Stimulated activated CD4-positive, alpha-beta T cell treated with anti-CD3 and anti-CD28 coated beads, Interleukin-4, amount 100 ng/mL, for 24 hours (primary cell): ENCODE measurements at places on chromosomes 6 and 20.

GRCh38 chr6:72425003-72425681 lies 196.7 kb upstream of the KCNQ5 start:
- no peak for DNase-seq

- no peak for DNase-seq
Measured at GRCh38 chr6:52331793-52332457, 30.0 kb upstream of the PAQR8 start.

DNA sequence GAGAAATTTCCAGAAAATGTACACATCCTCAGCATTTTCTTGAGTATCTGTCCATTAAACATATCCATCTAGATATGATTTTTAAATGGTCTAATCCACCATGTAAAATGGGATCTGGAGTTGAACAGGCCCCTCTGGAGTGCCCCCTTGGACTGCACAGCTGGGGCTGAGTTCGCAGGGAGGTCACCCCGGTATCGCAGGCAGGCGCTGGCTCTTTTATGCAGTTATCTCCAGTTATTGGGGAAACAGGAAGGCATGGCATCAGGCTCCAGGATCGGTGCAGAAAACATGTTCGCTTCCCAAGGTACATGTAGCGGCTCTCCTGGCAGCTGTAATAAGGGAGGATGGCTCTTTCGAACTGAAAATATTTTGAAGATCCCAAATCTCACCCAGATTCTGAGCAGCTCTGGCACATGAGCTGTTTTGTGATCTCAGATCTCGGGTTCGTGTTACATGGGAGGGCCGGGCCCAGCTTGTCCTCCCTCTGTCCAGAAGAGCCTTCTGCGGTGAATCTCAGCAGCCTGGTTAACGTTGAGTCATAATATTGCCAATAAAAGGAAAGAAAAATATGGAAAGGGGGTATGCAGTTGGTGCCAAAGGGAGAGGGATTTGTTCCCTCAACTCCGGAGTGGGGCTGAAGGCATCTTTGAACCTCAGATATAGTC lies 167.7 kb downstream of the EYA2 start:
- DNase-seq: no peak

GRCh38 chr6:126914801-126915200 lies 203.7 kb upstream of the RSPO3 start:
- DNase-seq: no peak

GRCh38 chr20:17129089-17129488 lies 97.8 kb upstream of the PCSK2 start:
- DNase-seq: no peak

DNA sequence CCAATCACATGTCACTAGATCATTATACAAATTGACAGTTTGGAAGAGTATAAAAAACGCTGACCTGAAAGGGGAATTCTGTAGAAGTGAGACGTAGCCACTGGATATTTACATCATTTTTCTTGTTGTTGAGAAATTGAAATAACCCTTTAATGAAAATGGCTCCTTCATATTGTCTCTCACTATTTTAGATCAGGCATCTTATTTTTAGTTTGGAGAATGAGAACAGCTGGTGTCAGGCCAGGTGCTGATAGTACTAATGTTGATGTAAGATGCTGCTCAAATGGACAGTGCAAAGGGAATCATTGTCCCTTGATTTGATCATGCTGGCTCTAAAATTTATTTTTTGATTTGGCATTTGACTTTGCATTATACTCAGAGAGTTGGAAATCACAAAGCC lies 17.4 kb downstream of the NKAIN2 start:
- DNase-seq: no peak

DNA sequence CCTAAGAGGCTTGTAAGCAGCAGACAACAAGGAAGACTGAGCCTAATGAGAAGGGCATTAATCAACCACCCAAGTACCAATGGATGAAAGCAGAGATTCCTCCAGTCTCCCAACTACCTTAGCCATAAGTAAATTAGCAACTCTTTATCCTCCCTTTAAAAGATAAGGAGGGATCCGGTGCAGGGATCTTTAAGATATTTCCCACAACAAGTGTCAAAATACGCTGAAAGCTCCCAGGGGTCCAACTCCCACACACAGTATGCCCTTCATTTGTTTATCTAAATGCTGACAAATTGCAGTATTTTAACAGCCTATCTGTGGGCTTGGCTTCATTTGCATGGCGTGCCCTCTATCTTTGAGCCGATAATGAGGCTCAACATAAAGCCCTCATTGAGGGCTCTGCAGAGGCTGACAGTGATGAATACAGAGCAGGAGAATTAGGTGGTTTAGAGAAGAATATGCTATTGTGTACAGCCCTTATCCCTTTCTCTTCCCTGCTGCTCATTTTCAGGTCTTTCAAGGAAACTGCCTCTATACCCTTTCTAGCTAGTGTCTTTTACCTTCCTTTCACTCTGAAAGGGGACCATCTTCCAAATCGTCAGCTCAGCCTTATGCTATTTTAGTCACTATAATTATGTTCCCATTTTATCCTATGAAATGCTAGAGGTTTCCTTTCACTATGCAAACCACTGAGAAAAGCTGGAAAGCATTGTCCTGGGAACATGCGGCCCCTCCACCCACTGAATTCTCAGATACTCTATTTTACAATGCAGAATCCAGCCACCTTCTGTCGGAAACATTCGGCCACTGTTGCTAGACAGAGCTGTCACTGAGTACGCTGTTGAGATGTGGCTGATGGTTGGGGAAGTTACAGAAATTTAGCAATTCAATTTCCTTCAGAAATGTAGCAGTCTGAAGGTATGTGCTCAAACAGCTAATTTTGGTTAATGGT lies 575.2 kb upstream of the JAG1 start:
- DNase-seq: no peak

- no peak for DNase-seq
Measured at GRCh38 chr6:134805168-134805567, 144.7 kb downstream of the ALDH8A1 start.

DNA sequence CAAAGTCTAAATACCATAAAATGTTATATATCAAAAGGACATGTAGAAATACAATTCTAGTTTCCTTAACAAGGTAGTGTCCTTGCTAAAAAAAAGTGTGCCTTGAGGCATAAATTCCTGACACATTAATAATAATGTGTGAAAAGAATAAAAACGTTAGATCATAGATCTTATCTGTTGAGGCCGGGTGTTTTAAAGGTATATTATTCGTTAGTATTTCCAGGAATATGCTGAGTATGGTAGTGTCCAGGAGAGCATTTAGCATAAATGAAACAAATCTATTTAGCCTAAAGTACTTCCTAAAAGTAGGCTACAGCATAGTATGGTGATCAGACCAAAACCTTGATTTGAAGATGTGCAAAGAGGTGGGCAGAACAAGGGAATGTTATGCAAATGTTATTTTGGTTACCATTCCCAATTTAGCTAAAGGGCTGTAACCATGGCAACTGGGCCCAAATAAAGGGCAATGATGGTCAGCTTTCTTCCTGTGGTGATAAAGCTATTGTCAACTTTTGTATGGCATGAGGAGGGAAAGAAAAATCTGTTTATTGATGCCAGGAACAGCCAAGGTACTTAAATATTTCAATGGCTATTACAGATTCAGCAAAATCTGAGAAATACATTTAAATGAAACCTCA lies 18.9 kb downstream of the MKKS start:
- no peak for DNase-seq

- no peak for DNase-seq
Measured at GRCh38 chr6:44446626-44447300, 59.3 kb downstream of the CDC5L start.

- no peak for DNase-seq
Measured at GRCh38 chr6:122869437-122870024, 80.5 kb downstream of the SMPDL3A start.

DNA sequence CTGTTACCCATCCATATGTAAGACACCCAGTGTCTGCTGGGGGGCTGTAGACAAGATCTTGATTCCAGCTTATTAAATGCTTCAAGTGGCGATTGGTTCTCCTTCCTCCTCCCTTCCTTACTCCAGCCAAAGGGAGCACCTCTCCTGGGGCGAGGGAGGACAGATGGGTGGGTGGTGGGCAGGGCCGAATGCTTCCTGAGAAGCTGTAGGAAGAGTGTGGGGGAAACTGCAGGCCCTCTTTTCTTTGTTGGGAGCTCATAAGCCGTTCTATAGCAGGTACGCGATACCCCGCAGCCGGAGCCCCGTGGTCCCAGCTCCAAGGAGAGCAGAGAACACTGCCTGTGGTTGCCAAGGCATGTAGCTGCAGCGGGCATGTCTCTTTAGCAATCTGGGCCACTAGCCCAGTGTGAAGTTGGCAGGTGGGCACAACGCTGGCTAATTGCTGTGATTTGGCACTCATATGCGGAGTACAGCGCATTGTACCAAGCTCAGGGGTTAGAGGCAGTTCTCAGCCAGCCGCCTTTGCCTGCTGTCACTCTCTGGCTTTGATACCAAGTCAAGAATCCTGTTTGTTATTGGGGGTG lies 14.7 kb upstream of the KCNG1 start:
- no peak for DNase-seq

DNA sequence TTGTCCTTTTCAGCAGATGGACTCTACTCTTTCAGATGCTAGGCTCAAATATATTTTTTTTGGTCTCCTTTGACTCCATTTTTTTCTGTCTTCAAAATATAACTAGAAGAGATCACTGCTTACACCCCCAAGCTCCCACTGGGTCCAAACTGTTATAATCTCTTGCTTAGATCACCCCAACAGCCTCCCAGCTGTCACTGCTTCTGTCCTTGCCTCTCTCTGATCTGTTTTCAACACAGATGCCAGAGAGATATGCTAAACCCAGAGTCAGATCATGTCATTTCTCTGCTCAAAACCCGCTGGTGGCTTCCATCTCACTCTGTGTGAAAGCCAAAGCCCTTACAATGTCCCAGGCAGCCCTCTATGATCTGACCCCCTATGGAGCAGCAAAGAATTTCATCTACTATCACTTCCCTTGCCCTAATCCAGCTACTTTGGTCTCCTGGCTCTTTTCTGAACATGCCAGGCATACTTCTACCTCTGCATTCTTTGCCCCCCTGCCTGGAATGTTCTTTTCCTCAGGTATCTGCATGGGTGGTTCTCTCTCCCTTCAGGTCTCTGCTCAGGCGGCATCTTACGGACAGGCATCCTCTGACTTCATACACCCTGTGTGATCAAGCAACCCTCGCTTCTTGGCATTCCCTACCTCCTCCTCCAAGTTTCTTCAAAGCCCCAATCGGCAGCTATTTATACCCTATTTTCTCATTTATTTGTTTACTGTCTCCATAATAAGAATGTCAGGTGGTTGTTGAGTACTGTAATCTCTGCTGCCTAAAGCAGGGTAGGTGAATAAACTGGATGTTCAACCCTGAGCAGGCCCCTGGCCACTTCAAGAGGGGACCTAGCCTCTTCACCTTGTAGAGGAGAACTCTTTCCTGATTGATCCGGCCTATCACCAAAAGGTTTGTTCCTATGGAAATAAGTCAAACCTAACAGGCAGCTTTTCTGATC lies 43.6 kb upstream of the SLC4A11 start:
- DNase-seq: no peak

- DNase-seq: no peak
Measured at GRCh38 chr6:146870760-146871159, 272.0 kb downstream of the ADGB start.

- no peak for DNase-seq
Measured at GRCh38 chr6:25229671-25230321, 49.4 kb upstream of the CARMIL1 start.

DNA sequence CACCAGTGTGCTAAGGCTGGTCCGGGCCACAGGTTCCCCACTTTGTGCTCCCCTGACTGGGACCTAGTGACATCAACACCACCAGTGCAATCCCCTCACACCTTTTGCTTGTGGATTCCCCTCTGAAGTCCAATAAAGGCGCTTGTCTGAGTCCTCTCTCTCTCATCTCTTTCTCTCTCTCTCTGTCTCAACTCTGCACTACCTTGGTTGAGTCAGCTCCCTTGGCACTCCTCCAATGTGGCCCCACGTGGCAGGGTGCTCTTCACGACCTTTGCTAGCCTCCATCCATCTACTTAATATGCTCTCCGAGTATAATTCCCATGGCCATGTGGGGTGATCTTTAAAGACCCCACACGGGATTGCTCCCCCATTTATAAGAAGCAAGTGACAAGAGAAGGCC lies 385.0 kb downstream of the CD83 start:
- no peak for DNase-seq

- no peak for DNase-seq
Measured at GRCh38 chr6:170429450-170429849, 122.9 kb downstream of the FAM120B start.

GRCh38 chr20:15113144-15113773 lies 775.8 kb upstream of the FLRT3 start:
- DNase-seq: no peak

GRCh38 chr6:35018182-35018519 lies 123.0 kb downstream of the TCP11 start:
- DNase-seq: no peak

GRCh38 chr6:3960754-3961361 lies 111.7 kb downstream of the FAM50B start:
- DNase-seq: no peak

DNA sequence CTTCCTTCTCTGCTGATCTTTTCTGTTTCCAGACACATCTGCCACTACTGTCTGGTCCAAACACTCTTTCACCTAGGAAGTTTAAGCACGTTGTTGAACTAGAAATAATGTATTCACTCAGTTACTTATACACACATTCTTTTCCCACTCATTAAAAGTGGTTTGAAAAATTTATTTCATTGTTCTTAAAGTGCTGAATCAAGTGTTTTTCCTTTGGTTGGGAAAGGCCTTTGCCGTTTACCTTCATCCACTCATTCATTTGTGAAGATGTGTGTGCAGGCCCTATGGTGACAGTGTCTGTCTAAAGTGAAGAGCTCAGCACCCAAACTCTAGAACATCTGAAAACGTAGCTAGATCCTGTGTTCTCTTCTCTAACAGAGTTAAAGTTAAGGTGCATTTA lies 64.2 kb upstream of the AGPAT4 start:
- no peak for DNase-seq

DNA sequence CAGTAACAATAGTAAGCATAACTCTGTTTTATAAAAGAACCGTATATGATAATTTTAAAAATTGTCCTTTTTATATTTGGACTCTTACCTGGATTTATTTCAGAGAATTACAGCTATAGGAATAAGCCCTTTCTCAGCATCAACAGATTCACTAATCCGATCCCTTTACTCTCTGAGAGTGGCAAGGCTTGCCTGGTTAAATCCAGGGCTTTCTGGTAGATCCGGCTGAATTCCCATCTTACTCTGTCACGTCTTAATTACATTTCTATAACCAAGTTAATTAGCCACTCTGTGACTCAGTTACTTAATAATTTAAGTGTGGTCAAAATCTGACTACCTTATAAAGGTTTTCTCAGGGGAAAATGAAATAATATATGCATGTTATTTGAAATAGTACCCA lies 294.7 kb downstream of the FRK start:
- DNase-seq: no peak

DNA sequence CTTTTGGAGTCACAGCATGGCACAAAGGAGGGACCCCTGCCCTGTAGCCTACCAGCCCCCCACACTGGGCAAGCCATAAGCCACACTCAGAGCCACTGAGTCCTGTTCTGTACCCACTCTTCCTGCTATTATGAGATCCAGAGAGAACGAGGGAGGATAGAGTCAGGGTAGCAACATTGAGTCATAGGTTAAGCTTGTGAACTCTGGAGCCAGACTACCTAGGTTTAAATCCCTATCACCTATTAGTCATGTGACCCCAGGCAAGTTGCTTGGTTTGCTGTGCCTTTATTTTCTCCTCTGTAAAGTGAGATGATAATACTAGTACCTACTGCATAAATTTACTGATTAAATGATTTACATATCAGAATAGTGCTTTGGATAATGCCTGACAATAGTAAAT lies 540 bp downstream of the CNBD2 start:
- DNase-seq: no peak

- DNase-seq: no peak
Measured at GRCh38 chr6:119129968-119130484, 51.6 kb upstream of the FAM184A start.
